ENCODE measurements at places on chromosomes 4 and X.
A peak's percentile ranks its signal among the peaks of the same experiment; 100 is the strongest.

- no peak for DNase-seq
Observed at GRCh38 chrX:112678831-112679230, 907 bp downstream of the LHFPL1 start.

- DNase-seq = no peak
Observed at GRCh38 chr4:52372269-52372668, 286.8 kb downstream of the USP46 start.

GRCh38 chr4:5720980-5721379 lies 10.0 kb downstream of the EVC start:
- no peak for DNase-seq

DNA sequence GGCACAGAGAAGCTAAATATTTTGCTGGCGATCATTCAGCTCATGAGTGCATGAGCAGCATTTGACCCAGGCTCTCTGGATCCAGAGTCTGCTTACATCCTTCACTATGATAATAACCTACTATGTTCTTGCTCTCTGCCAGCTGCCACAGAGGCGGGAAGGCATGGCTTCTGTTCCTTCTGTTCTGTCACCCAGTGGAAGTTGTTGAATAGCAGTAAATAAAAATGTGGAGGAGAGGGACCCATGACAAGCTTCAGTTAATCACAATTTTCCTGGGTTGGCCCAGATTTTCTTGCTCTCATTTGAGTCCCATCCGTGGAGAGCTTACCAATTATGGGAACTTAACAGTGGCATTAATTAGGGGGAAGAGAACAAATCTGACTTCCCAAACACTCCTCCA lies 250.1 kb upstream of the NOCT start:
- no peak for DNase-seq

DNA sequence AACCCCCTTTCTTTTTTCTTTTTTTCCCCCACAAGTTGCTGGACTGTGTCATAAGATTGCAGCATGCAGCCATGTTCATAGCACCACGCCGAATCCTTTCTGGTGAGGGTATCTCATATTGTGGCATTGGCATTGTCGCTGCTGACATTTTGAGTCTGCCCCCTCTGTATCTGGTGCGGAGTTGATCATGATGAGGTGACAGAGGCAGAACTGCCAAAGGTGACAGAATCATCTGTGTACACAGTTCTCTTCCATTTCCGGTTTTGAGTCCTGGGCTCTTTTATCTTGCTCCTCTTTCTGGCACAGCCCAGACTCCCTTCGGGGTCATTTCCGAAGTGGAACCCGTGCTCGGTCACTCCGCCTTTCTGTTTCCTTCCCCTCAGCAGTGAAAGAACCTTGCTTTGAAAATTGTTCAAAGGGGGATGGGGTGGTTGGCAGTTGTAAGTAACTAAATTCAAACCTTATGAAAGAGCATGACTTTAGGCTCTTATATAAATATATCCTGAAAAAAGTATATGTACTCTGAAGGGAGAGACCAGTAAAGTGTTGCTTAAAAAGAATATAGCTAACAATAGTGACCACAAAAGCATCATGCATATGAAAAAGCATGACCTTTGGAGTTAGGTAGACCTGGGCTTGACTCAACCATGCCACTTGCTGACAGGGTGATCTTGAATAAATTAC lies 55.0 kb upstream of the BMP2K start:
- no peak for DNase-seq

- no peak for DNase-seq
Observed at GRCh38 chr4:40454816-40455215, 119.7 kb downstream of the CHRNA9 start.

- DNase-seq = no peak
Observed at GRCh38 chr4:1376841-1377605, 29.2 kb downstream of the NKX1-1 start.

- DNase-seq = no peak
Observed at GRCh38 chr4:11263208-11263607, 165.5 kb downstream of the HS3ST1 start.

DNA sequence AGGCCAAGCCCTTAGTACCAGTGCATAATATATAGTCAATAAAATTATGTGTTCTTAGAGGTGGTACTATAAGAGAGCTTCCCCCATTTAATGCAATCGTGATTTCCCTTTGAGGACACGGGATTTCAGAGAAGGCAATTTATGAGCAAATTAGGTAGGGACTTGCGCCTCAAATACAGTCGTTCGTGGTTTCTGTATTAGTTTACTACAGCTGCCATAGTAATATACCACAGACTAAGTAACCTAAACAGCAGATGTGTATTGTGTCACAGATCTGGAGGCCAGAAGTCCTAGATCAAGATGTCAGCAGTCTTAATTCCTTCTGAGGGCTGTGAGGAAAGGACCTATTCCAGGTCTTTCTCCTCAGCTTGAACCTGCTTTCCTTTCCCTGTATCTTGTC lies 1.5 kb upstream of the PUDP start:
- no peak for DNase-seq

- DNase-seq = no peak
Observed at GRCh38 chr4:11106759-11107158, 321.9 kb downstream of the HS3ST1 start.

- DNase-seq = no peak
Observed at GRCh38 chr4:166042510-166043055, 169.5 kb downstream of the TLL1 start.

DNA sequence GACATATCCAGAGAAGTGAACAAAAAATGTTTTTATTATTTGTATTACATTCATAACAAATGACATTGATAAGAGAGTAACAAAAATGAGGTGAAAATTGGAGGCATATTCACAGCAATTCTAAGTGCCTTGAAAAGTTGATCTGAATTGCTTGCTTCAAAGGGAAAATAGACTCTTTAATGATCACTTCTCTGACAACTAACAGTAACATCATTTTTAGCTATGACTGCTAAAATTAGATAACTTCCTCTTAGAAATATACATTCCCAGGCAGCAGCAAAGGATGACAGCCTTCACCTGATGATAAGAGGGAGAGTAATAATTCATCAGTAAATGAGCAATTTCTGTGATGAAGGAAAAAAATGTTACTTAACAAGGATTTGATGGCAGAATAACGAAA lies 472.5 kb downstream of the PCDH10 start:
- DNase-seq = no peak

GRCh38 chrX:14528629-14529289 lies 577 bp upstream of the GLRA2 start:
- peak; percentile 7 for DNase-seq

- DNase-seq = no peak
Observed at GRCh38 chrX:69144838-69145680, 20.2 kb downstream of the PJA1 start.

GRCh38 chr4:36312511-36312910 lies 31.1 kb downstream of the DTHD1 start:
- no peak for DNase-seq

DNA sequence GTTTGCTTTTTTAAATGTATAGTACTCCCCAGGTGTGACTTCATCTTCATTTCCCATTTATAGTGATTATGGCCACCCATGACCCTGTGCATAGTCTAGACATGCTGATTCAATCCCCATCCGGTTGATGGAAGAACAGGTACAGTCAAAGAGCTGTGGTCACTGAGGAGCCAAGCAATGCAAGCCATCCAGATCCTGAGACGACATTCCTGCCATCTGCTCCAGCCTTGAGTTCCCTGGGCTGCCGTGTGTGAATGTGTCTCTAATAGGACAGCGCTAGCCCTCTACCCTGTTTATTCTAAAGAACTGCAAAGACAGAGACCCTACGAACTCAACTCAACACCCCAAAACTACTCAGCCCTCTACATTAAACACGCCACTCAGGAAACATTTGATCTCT lies 1.7 kb downstream of the KCNIP4 start:
- no peak for DNase-seq

DNA sequence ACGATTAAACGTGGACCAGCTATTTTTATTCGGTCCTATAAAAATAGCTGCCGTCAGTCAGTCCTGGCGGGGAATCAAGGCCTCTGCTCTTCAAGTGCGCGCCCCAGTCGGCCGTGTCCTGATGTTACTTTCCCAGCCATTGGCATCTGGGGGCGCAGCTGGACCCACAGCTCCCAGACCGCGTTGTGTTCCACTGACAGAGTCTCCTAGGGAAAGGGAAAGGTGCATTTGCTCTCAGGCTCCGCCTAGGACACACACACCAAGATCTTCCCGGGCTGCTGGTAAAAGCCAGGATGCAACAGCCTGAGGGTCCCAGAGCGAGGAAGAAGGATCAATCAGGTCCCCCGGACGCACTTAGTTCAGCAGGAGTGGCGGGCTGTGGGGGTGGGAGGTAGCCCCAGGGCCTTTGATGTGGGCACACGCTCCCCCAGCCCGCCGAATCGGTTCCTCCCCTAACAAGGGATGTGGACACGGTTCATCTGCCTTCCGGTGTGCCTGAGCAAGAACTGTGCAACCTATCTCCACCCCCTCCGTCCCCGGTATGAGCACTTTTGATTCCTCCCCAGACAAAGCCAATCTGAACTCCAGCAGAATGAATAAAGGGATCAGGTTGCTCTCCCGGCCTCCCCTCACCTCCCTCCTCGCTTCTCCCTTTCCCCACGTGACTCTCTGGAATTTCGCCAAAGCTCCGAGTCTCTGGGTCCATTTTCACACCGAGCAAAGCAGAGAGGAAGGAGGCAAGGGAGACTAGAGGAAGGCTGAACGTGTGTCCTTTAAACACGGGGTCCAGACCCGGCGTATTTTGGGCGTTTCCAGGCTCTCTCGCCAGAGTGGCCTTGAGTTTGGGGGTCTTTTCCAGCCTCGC lies 626 bp upstream of the FRAS1 start:
- DNase-seq = peak; percentile 63

- no peak for DNase-seq
Observed at GRCh38 chr4:158112611-158113010, 60.2 kb downstream of the GASK1B start.

GRCh38 chr4:72951147-72951546 lies 118.4 kb downstream of the COX18 start:
- DNase-seq = no peak

DNA sequence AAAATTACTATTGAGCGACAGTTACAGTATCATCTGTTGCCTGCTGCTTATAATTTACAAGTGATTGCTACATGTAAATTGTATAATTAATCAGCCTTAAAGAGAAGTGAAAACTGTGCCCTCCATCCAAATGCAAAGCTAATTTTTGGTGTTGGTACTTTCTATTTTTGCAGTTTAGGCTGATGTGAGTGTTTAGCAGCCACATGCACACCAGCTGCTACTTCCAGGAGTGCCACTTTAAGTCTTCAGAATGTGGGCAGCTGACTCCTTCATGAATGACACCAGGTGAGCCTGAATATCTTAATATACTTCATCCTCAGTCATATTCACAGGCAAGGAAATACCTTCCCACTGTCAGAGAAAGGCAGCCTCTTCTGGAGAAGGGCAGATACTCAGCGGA lies 149.8 kb upstream of the RASGEF1B start:
- no peak for DNase-seq

DNA sequence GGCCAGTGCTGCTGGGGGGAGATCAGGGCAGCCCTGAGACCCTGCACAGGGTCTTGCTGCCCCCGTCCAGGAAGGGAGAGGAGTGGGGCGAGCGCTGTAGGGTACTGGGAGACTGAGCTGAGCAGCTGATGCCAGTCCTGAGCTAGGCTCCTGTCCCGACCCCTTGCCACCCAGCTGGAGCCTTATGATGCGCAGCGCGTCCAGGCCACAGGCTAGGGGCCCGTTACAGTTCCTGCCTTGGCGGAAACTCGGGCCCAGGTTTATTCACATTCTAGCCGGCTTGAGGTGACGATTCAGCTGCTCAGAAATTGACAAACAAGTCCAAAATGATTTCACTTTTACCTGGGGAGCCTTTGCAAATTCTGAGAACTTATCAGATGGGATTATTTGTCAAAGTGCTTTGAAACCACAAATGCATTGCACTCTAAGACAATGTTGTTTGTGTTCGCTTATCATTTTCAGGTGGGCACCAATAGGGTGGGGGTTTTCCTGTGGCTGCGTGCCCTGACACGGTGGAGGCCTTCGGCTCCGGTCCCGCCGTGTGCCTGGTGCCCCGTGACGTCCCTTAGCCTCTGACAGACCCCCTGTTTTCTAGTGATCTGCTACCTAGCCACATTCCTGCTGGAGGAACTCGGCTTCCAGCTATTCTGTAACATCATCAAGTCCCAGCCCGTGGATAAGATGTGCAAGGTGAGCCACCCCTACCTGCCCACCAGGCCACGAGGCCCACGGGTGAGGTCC lies 18.9 kb downstream of the CFAP99 start:
- no peak for DNase-seq

DNA sequence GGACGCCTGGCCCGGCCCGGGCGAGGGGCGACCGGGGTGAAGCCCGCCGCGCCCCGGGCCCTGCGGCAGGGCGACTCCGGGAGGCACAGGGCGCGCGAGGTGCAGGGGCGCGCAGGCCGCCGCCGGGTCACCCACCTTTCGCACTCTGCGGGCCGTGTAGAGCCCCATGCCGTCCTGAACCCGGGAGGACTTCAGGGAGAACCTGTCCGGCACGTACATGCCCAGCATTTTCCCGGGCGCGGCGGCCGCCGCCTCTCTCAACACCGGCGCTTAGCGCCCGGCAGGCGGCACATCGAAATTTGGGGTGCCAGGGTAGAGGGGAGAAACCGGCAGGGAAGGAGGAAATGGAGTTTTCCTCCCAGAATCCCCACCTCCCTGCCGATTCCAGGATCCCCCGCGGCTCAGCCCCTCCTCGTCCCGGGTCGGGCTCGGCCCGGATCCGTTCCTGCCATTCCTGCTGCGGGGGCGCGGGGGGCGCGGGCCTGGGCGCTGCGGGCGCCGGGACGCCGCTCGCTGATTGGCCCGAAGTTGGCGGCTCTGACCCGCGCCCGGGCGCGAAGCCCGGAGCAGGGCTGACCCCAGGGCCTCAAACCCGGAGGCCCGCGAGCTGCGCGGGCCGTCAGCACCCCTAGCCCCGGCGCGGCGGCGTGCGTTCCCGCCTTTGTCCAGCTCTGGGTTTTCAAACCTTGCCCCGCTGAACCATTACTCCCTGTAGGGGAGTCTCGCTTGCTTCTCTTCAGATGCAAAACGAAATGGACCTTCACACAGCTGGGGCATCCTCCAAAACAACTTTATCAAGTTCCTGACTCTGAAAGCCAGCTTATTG lies at the start of gene PRDM5:
Gene PRDM5 (minus strand): TSS at position 346 of the 826 bp plus-strand sequence. CDS start 118 bp downstream, at position 228.
- DNase-seq = no peak

- no peak for DNase-seq
Observed at GRCh38 chrX:103554687-103555424, 30.5 kb upstream of the TCEAL4 start.

DNA sequence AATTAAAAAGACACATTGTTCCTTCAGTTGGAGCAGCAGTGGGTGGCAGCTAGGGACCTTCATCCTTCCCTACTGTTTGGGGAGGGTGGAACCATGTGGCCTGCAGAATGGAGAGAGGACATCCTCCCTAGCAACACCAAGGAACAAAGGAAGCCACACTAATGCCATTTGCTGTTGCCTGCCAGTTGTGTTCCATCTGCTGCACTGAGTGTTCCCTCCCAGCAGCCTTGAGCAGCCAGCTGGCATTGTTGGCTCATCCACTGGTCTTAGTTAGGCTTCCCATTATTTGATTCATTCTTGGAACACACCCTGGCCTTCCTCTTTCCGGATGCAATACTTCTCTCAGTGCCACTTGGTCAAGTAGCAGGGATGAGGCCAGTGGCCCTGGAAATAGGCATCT lies 25.0 kb upstream of the HMGB3 start:
- no peak for DNase-seq

- no peak for DNase-seq
Observed at GRCh38 chrX:10198254-10198653, 41.5 kb downstream of the CLCN4 start.

Data from keratinocyte (primary cell).